T47D (cell line): ENCODE measurements at places on chromosomes 12 and 14.

DNA sequence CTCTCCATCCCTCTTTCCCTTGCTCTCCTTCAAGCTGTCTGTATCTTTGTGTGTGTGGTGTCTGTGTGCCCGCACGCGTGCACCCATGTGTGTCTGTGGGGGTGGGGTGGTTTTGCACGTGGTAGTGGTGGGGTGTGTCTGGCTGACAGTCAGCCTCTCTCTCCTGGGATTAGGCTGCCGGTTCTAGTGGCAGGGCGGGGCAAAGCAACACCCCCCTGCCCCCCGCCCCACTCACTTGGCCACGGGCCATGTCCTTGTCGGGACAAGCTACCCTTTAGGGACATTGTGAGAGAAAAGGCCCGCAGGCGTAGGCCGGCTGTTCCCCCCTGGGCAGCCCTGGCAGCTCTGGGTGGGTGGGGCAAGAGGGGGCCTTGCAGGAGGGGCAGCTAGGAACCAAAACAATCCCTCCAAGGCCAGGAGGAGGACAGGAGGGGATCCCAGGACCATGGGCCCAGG lies 182.6 kb downstream of the ALG10 start:
- no peak for DNase-seq

DNA sequence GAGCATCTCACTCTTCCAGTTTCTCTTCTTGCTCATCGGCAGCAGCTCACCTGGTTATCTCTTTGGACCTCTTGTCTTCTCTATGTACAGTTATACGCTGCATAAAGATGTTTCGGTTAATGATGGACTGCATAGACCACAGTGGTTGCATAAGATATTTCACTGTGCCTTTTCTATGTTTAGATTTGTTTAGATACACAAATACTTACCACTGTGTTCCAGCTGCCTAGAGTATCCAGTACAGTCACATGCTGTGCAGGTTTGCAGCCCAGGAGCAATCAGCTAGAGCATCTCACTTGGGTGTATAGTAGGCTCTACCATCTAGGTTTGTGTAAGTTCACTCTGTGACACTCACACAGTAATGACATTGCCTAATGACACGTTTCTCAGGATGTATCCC lies 57.6 kb downstream of the FBXL14 start:
- DNase-seq: no peak

DNA sequence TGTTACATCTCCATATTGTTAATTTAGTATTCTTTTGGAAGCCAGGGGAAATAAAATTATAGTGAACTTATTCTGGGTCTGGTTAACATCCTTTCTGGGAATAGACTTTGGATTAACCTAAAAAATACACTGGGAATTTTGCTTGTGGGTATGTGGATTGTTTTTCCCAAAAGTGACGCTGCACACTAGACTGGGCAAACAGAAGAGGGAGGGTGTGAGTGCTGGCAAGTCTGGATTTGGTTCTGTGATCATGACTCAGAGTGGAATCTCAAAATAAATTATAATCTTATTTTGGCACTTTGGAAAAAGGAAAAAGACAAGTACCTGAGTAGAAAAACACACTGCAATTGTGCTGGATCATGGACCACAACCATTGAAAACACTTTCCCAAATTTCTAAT lies 15.2 kb upstream of the LUM start:
- no peak for DNase-seq

DNA sequence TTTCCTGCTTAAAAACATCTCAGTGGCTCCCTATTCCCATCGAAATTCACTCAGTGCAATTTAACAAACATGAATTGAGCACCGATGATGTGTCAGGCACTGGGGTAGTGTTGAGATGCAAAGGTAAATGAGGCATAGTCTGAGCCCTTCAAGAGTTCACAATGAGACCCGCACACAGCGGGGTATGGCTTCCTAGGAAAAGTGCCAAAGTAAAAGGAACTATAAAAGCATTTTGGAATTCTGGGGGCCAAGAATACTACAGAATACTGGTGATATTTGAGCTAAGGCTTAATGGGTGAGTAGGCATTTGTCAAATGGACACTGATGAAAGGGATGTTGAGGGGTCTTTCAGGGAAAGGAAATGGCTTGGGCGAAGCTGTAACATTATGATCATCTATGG lies 315.4 kb downstream of the DPF3 start:
- no peak for DNase-seq

DNA sequence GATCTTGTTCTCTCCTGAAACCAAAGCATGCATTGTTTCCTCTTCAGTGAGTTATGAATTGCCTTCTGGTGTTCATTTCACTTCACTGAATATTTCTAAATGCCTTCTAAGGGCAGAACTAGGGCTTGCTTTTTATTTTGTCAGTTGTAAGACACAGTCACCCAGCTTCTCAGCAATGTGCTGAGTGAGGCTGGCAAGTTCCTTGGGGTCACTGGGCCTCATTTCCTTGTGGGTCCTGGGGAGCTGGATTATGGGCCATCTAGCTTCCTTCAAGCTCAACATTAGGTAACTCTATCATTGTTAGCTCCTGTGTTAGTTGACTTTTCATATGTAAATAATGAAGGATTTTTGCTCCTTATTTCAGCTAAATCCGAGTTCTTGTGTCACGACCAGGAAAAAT lies 13.8 kb downstream of the ASCL4 start:
- no peak for DNase-seq

DNA sequence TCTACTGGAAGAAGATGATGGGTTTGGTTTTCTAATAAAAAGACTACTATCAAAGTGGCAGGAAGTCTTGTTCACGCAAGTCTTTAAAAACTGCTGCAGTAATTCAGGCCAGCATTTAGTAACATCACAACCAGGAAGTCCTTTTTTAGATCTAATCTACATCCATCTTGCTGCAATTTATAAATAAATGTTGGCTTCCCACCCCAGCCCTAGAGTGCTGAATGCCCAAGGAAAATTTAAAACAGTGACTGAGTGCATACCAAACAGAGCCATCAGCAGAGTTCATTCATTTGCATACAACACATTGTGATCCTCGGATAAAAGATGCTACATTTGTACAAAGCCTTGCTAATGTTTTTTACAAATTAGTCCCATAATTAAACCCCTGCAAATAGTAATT lies 72.1 kb downstream of the PHLDA1 start:
- DNase-seq: no peak

- DNase-seq: no peak
Measured at GRCh38 chr12:80058586-80058985, 40.8 kb upstream of the OTOGL start.

DNA sequence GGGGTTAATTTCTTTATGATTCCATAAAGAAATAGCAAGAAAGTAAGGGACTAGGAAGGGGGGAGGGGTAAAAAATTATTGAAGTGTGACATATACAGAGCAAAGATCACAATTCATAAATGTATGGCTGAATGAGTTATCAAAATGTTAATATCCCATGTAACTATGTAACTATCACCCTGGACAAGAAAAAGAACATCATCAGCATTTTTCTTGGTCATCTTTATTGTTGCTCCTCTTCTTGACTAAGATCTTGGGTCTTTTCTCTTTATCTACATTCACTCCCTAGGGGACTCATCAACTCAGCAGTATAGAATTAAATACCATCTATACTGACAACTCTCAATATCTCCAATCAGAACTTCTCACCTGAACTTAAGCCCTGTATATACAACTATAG lies 57.5 kb downstream of the CAND1 start:
- DNase-seq: no peak

DNA sequence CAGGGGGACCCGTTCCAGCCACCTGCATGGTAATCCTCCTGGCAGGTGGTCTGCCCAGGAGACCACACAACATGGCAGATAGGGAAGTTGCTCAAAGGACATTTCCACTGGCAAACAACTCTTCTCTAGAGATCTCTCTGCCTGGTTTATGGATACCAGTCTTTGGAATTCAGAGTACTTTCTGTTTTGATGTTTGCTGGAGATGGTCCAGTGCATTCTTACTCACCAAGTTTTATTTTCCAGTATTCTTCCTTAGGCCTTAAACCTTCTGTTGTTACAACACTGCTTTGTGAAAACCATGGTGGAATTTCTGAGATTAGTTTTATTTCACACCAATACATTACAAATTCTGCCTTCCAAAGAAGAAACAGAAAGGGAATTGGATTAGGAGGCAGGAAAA lies 428.3 kb downstream of the FUT8 start:
- DNase-seq: no peak

- no peak for DNase-seq
Measured at GRCh38 chr14:99566009-99566389, 38.0 kb downstream of the CCDC85C start.

DNA sequence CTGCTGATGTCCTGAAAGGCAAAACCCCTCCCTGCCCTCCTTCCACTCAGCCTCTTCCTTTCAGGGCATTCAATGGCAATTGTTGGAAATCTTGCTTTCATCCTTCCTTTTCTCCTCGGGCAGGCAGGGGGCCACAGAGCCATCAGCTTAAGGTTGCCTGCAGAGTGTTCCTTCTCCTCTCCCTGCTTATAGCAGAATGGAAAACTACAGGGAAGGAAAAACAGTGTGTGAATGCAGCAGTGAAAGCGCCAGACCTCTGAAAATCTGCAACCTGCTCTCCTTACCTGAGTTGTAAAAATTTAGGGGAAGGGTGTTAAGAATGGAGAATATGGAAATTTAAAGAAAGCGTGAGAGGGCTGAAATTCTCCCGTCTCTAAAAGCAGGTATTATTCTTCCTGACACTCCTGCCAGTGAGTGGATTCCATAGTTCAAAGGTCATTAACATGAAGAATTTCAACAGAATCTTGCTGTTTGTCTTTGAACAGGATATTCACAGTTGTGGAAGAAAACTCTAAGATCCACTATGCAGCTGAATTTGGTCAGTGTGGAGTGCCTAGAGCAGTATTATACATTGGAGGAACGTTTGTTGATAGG lies 348.8 kb downstream of the KCNH5 start:
- no peak for DNase-seq

DNA sequence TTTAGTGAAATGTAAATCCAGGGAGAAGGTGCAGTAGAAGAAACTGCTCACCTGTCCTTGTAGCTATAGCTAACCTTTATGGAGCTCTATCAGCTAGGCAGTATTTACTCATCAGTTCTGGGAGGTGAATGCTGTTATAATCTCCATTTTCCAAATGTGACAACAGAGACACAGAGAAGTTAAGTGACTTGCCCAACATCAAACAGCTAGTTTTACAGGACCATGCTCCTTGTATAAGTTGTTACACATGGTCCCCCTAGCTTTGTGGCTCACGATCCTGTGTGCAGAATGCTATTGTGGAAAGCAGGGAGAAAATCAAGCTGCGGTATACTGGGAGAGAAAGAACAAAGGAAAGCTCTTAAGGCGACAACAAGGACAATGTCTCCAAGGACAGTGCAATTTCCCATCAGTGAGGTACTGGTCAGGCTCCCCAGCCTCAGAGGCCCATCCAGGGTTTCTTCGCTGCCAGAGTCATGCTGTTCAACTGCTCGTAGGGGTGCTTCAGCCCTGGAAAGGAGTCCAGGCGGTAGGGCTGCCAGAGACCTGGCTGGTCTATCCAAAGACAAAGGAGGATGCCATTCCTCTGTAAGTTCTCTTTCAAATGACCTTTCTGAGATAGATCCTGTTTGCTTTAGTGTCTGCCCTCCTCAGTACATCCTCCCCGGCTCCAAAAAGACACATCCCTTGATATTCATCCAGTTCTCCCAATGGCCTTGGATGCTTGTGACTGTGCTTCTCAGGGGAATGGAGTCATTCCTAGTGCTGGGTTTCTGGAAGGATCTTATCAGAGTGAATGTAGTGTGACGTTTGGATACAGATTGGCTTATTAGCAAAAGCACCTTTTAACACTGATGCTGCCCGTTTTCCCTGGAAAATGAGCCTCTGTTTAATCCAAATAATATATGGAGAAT lies 95.5 kb downstream of the ARF6 start:
- no peak for DNase-seq

GRCh38 chr12:132085291-132085635 lies 58.9 kb downstream of the DDX51 start:
- DNase-seq: no peak

DNA sequence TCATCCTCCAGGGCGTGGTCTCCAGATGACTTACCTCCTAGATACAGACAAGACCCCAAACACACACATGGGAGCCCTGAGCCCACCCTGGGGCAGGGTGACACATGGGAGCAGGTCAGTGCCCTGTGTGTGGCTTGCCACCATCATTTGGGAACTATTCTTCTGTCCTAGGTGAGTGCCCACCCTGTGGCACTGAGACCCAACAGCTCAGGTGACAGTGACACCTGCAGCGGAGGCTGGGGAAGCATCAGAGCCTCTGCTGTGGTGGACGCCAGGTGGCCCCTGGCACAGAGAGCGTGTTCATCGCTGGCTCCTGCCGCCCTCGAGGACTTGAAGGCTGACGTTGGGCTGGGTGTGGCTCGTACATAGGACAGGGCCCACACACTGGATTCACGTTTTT lies 23.0 kb downstream of the SFSWAP start:
- DNase-seq: no peak

DNA sequence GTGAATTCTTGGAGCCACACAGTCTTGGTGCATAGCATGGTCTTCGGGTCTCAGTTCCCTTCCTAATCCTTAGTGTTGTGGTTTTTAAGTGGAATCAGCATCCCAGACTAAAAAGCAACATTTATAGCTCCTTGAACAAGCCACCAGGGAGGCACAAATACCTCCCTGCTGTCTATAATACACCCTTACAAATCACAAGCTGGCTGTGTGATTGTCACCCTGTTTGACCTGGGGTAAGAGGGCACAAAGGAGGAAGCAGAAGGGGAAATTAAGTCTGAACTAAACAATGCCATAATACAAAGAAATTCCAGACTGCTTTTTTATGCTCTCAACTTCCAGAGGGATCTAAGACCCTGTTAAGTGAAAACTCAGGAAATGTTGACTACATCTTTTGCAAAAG lies 7.7 kb upstream of the MMP19 start:
- no peak for DNase-seq

GRCh38 chr12:27064397-27065342 lies 17.7 kb downstream of the C12orf71 start:
- DNase-seq: no peak

GRCh38 chr12:71014180-71014785 lies 93.7 kb upstream of the PTPRR start:
- peak; percentile 83 for DNase-seq

- DNase-seq: no peak
Measured at GRCh38 chr14:92413379-92413778, 90.4 kb downstream of the SLC24A4 start.

- no peak for DNase-seq
Measured at GRCh38 chr12:19105463-19105862, 24.1 kb upstream of the PLEKHA5 start.

DNA sequence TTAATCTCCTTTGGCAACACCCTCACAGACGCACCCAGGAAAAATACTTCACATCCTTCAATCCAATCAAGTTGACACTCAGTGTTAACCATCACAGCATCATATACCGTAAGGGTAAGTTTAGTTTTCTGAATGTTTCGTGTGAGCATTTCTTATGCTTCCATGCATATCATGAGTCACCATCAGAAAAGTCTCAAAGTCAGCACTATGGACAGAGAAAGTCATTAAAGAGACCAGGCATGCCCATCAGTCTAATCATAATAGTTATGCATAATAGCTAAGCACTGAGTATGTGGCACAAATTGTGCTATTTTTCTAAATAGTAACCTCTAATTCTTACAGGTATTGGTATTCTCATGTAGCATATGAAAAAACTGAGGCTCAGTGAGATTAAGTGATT lies 158.8 kb upstream of the PRMT8 start:
- DNase-seq: no peak

- no peak for DNase-seq
Measured at GRCh38 chr12:57739914-57740538, 1.5 kb upstream of the AGAP2 start.
